IPS-NIHi11 (cell line): ENCODE measurements at places on chromosomes 5 and 9.

DNA sequence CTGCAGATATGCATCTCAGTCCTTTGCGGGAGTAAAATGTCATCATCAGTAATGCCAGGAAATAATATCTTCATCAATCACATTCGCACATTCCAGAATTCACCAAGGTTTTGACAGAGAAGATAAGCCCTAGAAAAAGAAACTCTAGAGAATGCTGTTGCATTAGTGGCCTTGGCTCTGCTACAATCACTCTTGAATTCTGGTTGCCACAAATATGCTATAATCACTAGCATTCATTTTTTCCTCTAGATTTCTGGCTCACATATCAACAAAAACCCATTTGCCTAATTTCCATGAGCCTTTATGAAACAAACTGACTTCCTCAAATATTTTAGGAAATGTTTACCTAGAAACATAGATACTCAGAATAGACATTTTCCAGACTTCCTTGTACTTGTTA is 653.4 kb downstream of the ANXA1 start:
- no peak for DNase-seq

DNA sequence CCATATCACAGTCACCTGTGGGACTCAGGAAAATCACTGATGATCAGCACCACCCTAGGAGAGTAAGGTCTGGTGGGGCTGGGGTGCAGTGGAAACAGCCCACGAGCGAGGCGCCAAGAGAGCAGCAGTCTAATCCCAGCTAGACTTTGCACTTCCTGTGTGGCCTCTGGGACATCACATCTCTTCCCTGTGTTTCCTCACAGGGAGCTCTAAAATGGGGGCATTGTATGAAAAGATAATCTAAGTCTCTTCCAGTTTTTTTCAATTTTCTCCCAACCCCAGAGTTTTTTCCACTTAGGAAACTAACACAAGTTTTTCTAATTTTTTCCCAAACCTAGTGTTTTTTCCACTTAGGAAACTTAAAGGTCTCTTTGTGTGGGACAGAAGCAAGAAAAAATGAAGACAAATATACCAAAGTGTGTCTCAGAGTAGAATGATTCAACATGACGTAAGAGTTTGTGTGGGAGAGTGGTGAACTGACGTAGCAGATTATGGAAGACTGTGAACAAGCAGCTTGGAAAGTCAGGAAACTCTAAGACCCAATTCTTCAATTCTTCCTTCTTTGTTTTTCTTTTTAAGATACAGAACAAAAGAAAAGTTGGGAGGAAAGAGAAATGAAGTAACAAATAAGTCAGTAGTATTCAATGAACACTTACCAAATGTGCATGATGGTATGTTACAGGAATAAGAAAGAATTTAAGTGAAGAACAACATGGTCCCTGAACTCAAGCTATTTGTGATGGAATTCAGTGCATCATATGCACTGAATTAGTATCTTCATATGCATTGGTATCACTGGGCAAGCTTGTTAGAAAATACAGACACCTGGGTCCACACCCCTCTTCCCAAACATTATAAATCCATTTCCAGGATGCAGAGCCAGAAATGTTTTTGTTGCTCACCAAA is 51.3 kb downstream of the LHFPL2 start:
- no peak for DNase-seq

GRCh38 chr5:125538469-125538868 is 792.0 kb upstream of the ZNF608 start:
- DNase-seq: no peak

DNA sequence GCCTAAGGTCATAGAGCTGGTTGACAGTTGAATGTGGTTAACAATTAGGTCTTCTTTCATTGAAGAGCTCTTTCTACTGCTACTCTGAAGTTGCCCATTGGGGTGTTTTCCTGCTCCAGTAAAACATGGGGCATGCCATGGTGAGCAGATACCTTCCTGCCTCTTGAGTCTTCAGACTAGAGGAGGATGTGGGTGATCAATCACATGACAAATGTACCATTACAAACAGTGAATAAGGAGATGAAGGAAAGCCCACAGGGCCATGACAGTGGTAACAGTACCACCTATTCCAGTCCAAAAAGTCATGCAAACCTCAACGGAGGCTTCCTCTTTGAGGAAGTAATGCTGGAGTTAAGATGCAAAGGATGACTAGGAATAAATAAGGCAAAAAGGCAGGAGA is 73.5 kb downstream of the CYFIP2 start:
- no peak for DNase-seq

- DNase-seq: no peak
Measured at GRCh38 chr5:107574287-107574686, 96.5 kb downstream of the EFNA5 start.

DNA sequence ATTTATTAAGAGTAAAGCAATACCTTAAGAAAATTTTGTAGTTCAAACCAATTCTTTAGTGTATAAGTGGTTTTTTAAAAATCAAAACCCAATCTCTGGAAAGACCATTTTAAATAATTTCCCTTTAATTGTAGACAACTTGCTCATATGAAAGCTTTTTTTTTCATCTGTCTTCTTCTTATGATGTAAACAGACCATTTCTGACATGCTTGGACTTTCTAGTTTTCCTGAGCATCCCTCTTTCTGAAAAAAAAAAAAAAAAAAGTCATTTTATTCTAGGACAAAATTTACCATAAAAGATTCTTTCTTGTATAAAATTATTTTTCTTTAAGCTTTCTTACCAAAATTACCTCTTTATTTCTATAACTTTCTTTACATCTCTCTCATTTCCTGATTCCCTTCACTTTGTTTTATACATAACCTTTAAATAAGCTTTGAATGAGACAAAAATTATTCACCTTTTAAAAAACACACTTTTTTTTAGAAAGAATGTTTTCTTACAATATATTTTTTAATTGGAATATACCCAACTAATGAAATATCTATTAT is 67.5 kb downstream of the COL15A1 start:
- DNase-seq: no peak

GRCh38 chr5:133325864-133326263 is 274.1 kb downstream of the HSPA4 start:
- DNase-seq: no peak

- DNase-seq: no peak
Measured at GRCh38 chr9:131049829-131050715, 41.1 kb downstream of the LAMC3 start.

DNA sequence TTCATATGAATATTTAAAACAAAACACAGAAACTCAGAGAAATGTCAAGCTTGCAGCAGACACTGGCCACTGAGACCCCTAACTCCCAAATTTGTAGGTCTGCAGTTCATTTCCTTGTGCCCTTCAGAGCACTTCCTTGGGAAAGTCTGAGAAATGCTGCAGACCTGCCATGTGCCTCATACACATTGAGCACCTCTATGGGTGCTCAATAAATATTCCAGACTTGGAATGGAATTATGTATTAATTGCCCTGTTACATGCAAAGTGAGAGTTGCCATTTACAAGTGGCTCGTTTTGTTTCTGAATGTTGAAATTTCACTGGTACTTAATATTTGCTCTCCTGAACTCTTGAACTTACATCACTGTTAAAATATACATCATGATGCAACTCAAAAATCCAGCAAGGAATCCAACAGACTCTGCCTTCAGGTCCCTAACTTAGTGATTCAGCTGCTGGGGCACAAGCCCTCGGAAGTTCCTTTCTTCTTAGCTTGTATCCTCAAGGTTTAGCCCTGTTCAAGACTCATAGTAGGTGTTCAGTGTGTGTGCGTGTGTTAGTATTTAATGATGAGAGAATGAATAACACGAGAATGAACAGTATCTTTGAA is 90.6 kb downstream of the PTCD2 start:
- no peak for DNase-seq

DNA sequence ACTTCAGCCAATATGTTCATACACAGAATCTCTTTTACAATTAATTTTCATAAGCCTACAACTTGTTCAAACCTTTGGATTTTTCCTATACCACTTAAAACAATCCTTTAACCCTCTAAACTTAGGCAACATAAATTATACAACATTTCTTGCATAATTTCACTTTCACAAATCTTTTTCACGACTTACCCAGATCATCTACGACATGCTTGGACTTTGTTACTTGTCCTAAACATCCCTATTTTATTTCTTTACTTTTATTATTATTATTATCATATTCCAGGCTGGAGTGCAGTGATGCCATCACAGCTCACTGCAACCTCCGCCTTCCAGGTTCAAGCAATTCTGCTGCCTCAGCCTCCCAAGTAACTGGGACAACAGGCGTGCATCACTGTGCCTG is 68.0 kb downstream of the CACNA1B start:
- DNase-seq: no peak

- DNase-seq: no peak
Measured at GRCh38 chr5:173458828-173459609, 130.8 kb upstream of the STC2 start.

- no peak for DNase-seq
Measured at GRCh38 chr9:12855066-12855465, 80.2 kb downstream of the LURAP1L start.

DNA sequence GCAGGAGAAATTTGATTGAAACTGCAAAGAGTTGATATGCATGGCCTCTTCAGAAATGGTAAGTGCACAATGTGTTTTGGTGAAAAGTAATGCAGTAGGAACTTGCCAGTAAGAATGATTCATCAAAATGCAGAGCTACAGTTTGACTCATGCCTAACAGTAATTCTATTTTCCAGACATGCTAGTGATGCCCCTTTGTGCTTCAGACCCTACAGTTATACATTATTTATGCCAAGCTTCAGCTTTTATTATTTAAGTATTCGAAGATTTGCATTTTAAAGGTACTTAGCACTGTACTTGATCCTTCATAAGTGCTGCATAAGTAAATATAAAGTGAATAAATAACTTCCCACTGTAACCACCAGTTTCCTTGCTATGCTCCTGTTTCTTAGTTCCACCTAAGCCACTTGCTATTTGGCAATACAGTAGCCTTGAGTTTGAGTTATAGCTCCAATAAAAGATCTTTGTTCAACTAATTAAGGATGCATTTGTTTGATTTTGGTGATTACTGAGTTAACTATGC is 3.6 kb upstream of the SPATA31E1 start:
- no peak for DNase-seq

GRCh38 chr5:124252191-124252638 is 494.2 kb downstream of the ZNF608 start:
- DNase-seq: no peak

GRCh38 chr9:117916291-117916690 is 212.1 kb downstream of the TLR4 start:
- DNase-seq: no peak

DNA sequence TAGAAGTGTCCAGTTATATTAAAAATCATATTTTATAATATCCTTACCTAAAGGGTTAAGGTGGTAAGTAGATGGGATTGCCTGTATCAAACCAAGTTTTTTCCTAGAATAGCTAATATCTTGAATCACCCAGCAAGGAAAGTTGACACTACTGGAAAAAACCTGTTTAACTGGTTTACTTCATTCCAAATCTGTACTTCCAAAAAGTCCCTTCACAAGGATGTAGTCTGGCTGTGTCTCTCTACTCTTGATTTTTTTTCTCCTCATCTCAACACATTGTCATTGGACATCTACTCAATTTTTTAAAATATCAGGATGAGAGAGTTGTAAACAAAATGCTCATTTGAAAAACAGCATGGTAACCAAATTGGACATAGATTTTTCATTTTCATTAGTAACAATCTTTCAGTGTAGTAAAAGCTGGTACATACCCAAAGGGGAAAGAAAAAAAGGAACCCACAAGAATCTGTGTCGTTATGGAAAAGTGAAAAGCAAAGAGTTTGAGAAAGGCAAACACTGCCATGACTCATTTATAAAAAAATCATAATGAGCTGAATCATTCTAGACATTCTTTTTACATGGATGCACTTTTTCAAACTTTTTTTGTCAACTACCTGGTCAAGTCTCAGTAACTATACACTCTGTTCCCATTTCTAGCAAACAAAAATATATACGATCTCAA is 173.5 kb downstream of the GLIS3 start:
- no peak for DNase-seq

GRCh38 chr9:4797854-4798150 is 5.1 kb downstream of the RCL1 start:
- no peak for DNase-seq

GRCh38 chr9:78358329-78359051 is 61.6 kb downstream of the PSAT1 start:
- no peak for DNase-seq

DNA sequence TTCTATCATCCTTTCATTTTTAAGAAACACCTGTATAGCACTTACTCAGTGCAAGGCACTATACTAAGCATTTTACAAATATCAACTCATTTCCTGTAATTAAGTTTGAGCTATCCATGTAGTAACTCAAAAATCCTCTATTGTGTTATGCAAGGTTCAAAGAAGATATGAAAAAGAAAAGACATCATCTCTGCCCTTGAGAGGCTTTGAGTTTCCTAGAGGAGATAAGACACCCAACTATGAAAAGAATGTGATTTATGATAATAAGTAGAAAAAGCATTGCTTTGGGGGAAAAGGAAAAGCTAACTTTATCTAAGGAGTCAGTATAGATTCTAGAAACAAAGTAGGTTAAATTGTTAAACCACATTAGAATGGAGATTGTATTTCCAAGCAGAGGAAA is 14.2 kb upstream of the ZNF608 start:
- no peak for DNase-seq

DNA sequence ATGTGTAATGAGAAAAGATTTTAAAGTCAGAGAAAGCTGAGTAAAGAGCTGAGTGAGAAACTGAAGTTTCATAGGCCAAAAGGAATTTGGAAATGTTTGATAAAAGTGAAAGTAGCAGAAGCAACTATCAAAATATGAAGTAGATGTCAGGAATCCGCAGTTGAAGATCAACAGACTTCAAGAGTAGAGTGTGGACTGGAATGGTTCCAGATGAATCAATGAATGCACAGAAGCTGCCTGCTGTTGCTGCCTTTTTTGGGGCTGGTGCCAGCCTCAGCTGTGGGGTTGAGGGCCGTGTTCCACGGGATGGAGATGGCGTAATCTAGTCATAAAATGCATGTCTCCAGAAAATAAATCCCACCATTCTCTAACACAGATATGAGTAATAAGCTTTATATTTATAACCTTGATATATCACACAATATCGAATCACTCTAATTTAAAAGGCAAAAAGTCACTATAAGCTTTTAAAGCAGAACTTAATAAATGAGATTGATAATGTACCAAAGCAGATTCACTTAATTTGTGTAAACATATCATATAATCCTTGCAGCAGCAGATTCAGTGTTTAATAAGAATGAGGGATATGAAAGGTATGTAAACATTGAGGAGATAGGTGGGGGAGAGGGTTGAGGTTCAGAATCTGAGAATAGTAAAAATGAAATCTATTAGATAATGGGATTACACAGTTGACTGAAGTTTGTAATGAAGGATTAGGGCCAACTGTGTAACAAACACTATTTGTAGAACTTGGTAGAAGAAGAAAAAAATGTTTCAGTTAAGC is 652.3 kb upstream of the FTMT start:
- DNase-seq: no peak

GRCh38 chr5:16855485-16855884 is 80.6 kb downstream of the MYO10 start:
- DNase-seq: no peak

GRCh38 chr5:66443462-66444130 is 152.6 kb upstream of the MAST4 start:
- no peak for DNase-seq

- DNase-seq: no peak
Measured at GRCh38 chr5:116303340-116303739, 218.5 kb downstream of the COMMD10 start.

- peak; percentile 14 for DNase-seq
Measured at GRCh38 chr5:100647461-100648230, 112.5 kb downstream of the FAM174A start.
